Nephron progenitor cell (in vitro differentiated cells): ENCODE measurements at places on chromosomes 4 and X.

DNA sequence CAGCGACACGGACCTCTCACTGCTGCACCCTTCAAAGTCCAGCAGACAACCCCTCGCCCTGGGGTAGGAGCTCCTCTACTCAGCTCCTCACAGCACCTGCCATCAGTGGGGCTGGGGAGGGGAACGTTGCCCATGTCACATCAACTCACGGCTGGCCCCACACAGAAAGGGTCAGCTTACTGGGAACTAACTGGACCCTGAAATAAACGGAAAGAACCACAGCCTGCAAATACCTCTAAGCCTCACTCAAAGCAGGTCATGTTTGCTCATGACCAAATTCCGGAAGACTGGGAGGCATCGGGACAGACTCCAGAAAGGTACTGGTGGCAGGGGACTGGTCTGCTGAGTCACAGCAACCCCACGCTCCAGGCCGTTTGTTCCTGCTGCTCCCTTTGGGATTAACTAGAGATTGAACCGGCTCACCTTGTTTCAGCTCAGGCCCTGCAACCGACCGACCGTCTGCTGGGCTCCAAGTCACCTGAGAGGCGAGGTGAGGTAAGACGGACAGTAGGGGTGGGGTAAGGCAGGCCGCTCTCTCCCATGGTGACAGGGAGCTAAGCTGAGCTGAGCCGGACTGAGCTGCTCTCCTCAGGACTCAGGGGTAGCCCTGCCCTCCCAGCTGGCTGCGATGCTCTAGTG lies 5.6 kb downstream of the G6PD start:
- DNase-seq: no peak

GRCh38 chr4:66182636-66183035 lies 512.3 kb upstream of the EPHA5 start:
- no peak for DNase-seq

- no peak for DNase-seq
Observed at GRCh38 chr4:94354474-94354896, 11.8 kb upstream of the HPGDS start.

DNA sequence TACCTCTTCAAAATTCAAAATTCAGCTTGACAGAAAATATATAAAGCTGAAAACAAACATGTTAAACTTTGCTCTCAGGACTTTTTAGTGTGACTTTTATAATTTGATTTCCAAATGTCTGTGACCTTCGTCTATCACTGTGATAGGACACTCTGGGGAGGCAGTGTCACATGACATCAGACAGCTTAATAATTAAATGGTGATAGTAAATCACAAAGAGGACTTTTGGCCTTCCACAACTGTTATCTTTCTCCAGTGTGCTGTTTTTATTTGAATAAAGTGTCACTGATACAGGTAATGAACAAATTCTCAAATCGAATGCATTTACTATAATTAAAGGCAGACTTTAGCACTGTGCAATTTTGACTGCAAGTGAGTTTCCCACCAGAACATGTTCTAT lies 83.1 kb downstream of the MID1 start:
- DNase-seq: no peak

DNA sequence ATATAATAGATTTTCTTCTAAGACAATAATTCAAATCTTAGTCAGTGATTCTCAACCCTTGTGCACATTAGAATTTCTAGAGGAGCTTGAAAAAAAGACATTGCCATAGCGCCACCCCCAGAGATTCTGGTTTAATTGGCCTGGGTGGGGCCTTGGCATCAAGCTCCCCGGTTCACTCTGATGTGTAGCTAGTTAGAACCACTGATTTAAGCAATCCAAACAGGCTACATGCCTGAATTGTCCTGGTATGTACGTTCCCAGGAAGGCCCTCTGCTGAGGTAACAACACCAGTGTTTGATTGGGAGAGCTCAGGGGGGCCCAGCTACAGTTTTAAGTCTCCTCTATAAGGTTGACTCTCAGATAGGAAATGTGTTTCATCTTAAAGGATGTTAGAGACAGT lies 1.3 kb upstream of the ATP10D start:
- no peak for DNase-seq

GRCh38 chrX:131322651-131323050 lies 33.5 kb upstream of the IGSF1 start:
- no peak for DNase-seq

DNA sequence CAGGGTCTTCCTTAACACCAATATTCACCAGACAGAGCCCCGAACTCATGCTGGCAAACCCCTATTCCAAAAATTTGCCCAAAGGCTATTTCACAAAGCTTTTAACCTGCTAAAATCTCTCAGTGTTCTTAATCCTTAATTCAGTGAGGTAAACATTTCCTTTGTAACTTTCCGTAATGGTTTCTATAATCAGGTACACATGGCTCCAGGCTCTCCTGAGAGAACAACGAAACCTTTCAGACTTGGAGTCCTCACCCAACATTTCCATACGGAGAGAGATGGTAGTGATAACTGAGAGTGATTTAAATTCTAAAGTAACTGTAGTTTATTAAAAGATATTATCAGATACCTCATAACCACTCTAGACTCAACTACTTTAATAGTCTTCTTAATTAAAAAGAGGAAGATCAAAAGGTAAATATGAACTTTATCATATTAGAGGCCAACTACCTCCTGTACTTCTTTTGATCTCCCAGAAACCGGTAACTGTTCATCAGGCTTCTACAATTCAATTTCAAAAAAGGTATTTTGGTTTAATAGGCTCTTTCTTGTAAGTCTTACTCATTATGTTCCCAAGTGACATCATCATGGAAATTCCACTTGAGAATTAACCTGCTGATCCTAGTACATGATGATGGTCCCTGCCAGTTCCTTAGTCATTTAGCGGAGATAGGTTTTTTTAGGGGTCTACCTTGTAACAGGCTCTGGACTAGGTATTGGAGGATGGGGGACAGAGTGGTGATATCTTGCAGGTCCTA lies 91.4 kb upstream of the UCP1 start:
- DNase-seq: no peak

DNA sequence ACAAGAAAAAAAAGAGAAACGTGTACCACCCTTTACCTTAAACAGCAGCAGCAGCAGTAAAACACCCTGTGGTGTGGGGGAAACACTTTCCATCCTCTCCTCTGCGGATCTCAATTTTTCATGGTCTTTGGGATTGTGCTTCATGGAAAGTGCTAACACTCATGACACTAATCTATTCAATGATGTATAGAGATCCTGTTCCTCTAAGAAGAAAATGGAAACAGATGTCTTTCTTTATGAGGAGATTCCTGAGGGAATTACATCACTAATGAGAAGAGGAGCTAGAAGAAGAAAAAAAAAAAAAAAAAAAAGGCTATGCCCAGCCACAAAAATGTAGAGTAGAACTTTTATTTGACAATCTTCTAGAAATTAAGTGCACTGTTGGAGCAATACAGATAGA lies 62.9 kb upstream of the NDST3 start:
- DNase-seq: no peak

DNA sequence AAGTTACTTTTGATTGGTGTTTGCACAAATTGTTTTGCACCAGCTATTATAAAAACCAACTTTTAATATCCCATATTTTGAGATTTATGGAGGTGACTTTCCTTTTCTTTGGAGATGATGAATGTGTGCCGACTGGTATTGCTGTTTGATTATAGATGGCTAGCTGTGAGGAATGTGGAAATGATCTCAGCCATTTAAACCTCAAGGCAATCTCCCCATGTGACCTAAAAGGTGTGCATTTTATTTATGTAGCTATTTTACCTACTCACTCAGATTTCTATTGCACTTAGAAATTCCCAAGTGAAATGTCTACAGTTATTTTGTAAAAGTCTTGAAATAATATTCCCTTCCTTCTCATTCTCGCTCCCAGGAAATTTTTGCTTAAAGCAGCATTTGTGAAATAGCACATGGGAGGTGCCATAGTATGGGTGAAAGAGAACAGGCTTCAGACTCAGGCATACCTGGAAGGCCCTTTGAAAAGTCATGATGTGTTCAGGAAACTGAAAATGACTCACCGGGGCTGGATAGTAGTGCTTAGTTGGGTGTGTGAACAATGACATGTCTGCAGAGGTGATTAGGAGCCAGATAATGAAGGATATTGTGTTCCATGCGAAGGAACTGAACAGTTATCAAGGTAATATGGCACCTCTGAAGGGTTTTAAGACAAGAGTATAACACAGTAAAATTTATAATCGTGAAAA lies 247.6 kb downstream of the CBLL2 start:
- no peak for DNase-seq
